ENCODE measurements at places on chromosomes 3 and 15.

- no peak for DNase-seq
These were observed 13.9 kb downstream of the ROBO2 start for GRCh38 chr3:77053795-77054194.

GRCh38 chr3:197878427-197878826, 71.6 kb upstream of the RPL35A start:
- no peak for DNase-seq

DNA sequence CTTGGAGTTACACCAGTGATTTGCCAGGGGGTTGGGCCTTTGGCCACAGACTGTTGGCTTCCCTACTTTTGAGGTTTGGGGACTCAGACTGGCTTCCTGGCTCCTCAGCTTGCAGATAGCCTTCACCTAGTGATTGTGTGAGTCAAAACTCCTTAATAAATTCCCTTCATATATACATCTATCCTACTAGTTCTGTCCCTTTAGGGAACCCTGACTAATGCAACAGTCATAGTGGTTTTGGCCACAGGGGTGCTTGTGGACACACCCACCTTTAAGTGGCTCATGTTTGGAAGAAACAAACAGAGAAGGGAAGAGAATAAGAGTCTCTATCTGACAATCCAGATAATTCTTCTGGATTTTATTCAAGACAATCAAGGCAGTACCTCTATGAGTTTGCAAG, 457.7 kb downstream of the EPHA3 start:
- DNase-seq, result no peak

- no peak for DNase-seq
These were observed 93.6 kb downstream of the TBC1D2B start for GRCh38 chr15:77983708-77984445.

- DNase-seq, result no peak
These were observed 5.9 kb downstream of the ADPRH start for GRCh38 chr3:119585208-119585607.

GRCh38 chr3:99325402-99325801, 313.0 kb upstream of the COL8A1 start:
- DNase-seq, result no peak

DNA sequence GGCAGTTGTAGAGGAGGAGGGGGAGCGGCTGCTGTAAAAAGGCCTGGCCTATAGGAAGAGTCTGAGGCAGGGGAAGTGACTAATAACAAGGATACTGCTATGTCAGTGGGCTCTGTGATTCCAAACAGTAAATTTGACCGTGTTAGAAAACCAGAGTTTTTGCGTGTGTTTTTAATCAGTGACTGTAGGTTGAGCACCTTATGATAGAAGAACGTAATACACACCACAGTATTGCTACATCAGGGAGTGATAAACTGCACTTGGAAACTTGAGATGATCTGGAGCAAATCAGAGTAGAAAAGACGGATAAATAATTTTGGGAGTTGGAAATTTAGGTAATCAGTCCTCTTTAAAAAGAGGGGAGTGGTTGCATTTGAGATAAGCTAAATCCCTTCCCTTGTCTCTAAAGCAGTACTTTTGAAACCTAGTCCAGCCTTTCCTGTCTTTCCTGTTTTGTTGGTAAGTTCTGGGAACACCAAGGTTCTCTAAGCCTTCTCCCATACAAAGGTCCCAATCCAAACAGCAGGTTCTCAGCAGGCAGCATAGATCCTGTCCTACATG, 130.5 kb upstream of the NR2E3 start:
- no peak for DNase-seq

DNA sequence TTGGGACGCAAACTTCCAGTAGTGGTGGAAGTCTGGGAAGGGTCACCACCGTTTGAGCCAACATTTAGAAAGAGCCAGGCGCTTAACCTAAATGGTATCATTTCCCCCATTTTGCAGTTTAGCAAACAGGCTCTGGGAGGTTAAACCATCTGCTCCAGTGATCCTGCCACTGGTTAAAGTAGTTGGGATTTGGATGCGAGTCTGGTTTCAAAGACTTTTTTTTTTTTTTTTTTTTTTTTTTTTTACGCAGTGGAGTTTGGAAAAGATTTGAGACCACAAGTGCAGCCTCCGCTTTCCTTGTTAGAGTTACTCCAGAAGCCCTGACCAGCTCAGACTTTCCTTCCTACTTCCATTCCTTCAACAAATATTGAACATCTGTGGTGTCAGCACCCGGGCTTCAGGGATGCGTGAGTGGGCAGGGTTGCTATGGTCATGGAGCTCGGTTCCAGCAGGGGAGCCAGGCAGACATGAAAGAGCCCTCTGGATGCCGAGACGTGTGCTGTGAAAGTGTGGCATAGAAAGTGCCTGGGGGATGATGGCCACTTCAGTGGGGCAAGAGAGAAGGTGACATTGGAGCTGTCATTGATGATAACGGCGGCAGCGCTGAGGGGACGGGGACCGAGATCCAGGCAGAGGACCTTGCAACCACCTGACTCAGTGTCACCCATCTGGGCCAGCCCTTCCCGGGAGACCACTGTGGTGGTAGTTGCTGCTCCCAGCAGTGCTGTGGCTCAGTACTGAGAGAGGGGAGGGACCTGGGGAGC, 1.1 kb upstream of the RNU6-1 start:
- DNase-seq, result no peak

Data from hematopoietic multipotent progenitor cell (in vitro differentiated cells).